ENCODE measurements at places on chromosomes 12 and 14.
A peak's percentile ranks its signal among the peaks of the same experiment; 100 is the strongest.

GRCh38 chr14:80567905-80568536 is 356.7 kb upstream of the DIO2 start:
- DNase-seq = no peak

DNA sequence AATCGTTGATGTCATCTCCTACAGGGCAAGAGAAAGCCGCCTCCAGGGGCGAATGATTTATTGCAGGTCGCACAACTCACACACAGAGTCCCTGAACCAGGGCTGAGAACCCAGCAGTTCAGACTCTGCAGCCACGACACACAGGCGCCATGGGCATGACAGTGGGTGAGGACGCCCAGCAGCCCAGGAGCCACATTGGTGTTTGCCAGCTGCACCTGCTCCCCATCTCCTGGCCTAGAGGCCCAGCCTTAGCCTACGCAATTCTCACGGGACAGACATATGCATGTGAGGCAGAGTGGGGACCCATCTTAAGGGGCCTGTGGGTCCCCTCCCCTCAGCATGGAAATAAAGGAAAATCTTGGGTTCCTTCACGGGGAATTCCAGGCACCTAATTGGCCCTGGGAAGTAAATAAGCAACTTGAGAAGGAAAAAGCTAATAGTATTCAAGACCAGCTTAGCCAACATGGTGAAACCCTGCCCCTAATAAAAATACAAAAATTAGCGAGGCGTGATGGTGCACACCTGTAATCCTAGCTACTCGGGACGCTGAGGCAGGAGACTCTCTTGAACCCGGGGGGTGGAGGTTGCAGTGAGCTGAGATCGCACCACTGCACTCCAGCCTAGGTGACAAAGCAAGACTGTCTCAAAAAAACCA is 69.3 kb downstream of the RIMBP2 start:
- DNase-seq = no peak

DNA sequence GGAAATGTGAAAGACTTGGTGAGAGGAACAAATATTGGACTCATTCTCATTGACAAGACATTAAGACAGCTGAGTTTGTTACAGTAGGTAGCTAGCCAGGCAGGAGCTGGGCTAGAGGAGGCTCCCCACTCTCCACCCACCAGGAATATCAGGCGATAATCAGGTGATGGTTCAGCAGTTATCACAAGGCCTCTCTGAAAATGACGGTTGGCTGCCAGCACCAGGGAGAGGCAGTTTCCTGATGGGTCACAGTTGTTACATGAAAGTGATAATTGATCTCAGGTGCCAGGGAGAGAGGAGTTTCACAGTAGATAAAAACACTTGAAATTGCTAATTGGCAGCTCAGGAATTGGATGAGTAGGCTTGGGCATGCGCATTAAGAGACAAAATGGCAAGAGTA is 116.5 kb downstream of the TMTC2 start:
- no peak for DNase-seq

DNA sequence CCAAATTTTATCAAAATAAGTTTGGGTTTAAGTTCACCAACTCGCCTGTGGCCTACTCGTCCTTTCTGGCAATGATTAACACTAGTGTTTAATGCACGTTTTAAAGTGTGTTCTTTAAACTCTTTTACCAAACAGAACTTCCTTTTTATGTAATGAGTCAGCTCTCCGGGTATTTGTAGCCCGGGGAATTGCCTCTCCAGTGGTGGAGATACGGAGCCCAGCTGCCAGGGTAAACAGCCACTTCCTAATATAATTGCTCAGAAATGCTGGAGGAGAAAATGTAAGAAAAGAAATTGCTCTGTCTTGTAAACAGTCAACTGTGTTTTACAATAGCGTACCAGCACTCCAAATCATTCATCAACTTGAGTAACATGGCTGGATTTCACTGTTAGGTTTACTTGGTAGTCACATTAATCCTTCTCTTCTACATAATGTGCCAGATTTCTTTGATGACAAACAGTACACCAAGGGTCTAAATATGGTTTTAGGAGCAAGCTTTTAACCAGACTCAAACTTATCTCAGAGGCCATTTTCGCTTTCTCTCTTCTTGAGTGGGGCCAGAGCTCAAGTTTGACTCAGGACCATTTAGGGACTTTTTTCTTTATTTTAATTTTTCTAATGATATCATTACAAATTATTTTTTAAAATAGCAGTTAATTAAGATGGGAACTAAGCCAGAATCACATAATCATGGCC is 101.2 kb upstream of the SLC38A2 start:
- DNase-seq = no peak

DNA sequence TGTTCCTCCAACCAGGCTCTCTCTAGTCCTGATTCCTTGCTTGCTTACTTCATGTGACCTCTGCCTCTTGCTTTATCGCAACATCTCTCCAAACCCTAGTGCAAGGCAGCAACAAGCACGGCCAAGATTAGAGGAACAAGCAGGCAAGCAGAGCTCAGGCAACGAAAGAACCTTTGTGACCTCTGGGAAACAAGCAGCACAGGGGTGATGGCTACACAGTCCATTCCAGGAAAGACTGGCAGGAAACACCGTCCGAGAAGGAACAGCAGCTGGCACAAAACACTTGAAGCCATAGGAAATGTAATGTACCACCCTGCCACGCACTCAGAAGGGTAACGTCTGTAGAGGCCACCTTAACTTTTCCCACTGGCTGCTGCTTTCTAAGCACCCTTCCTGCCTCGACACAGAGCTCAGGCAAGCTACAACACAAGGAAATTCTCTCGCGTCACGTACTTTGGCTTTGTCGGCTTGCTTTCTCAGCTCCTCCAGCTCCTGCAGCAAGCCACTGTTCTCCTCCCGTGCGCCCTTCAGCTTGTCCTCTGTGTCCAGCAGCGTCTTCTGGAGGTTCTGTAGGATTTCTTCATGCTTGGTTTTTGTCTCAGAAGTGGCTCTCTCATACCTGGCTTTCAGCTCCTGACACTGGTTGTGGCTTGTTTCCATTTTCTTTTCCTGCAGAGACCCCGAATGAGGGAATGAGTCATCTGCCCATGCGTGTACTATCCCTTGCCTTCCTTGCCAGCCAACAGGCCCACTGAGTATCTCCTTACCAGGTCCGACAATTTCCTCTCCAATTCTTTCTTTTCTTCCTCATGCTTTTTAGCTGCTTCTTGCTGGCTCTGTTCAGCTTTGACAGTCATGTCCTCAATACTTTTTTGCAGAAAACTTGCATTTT is 61.4 kb upstream of the VPS33A start:
- no peak for DNase-seq

GRCh38 chr14:63896278-63896720 is 43.5 kb downstream of the SYNE2 start:
- no peak for DNase-seq

GRCh38 chr14:39265033-39265432 is 31.3 kb downstream of the MIA2 start:
- no peak for DNase-seq

GRCh38 chr14:90678420-90678819 is 137.8 kb downstream of the TTC7B start:
- DNase-seq = no peak

GRCh38 chr12:62584619-62585018 is 118.0 kb downstream of the MON2 start:
- no peak for DNase-seq

GRCh38 chr12:93019212-93019927 is 90.3 kb upstream of the EEA1 start:
- DNase-seq = no peak

GRCh38 chr12:69744109-69744508 is 5.4 kb downstream of the RAB3IP start:
- DNase-seq = no peak

DNA sequence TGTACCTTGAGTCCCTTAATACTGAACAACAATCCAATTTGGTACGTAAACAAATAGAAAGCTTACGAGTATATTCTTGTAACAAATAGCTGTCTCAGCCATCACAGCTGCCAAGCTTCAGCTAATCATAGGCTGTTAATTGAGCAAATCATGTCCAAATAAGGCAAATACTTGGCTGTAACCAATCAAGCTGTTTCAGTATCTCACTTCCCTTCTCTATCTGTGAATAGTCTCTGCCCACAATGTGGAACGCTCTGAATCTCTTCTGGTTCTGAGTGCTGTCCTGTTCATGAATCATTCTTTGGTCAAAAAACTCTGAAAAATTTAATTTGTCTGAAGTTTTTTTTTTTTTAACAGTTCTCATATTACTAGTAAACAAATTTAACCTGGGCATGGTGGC is 5.8 kb upstream of the NEMF start:
- peak; percentile 36 for DNase-seq

- DNase-seq = no peak
These were observed 1.0 kb downstream of the SOS2 start for GRCh38 chr14:50230401-50230700.

DNA sequence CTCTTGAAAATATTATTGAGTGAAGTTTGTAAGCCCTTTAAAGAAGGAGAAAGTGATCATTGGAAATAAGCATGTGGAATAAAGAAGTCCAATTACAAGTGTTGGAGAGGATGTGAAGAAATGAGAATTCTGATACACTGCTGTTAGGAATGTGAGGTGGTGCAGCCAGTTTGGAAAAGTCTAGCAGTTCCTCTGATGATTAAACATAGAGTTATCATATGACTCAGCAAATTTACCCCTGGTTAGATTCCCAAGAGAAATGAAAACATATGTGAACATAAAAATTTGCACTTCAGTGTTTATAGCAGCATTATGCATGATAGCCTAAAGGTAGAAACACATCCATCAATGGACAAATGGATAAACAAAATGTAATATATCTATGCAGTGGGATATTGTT is 319.9 kb downstream of the AEBP2 start:
- no peak for DNase-seq

DNA sequence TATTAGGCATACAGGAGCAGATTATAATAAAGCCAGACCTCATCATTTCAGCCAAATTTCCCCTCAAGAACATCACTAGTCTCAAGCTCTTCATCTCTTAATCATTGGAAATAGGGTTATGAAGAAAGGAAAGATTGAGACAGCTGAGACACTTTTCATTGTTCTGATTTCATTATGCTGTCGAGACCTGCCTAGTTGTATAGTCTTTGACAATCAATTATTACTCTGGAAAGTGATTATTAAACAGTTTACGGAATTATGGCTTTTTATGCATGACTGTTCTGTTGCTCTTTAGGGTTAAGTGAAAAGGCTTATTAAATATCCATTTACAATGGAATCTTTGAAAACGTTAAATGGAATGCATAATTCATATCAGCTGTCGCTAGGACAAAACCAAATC is 48.3 kb downstream of the TTC6 start:
- no peak for DNase-seq

DNA sequence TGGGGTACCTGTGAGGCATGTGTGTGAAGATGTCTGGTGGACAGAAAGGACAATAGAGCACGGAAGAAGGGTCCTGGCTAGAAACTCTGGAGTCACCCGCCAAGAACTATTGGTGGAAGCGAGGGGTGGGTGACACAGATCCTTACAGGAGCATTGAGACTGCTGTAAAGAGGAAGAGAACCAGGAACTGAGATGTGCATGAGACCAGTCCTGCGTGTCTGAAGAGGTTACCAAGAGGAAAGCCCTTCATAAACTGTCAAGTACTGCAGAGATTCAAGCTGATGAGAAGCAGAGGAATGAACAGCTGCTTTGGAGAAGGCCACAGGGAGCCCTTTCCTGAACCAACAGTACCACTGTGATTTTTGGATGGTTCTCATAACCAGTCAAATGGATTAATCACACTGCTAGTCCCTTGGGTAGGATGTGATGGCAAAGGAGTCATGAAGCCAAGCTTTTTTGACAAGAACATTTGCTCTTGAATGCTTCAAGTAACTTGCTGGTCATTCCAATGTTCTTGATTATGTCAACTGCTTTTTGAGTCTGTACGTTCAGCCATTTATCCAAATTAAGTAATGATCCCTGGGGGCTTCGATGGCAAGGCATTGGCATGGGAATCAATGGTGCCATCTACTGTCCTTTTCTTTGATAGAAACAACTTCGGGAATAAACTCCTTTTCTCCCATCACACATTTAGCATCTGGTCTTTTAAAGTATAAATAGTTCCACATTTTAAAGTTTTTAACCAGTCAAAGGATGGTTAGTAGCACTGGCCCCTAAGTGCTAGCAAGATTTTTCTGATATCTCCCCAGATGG is 42.9 kb downstream of the GPR135 start:
- no peak for DNase-seq

DNA sequence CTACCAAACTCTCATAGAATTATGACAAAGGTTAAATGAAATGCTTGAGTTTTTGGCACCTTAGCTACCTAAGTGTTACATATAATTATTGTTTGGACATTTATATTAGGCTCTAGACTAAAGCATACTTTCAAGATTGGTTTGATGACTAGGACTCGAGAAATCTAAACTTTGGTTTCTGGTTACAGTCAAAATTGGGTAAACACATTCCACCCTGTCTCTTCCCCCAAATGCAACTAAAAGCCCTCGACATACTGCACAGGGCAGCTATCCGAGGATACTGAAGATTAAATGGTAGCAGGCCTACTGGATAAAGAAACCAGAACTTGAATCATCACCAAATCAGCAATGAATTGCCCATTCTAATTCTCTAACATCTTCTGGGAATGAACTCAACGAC is 369.1 kb downstream of the PRKD1 start:
- no peak for DNase-seq

DNA sequence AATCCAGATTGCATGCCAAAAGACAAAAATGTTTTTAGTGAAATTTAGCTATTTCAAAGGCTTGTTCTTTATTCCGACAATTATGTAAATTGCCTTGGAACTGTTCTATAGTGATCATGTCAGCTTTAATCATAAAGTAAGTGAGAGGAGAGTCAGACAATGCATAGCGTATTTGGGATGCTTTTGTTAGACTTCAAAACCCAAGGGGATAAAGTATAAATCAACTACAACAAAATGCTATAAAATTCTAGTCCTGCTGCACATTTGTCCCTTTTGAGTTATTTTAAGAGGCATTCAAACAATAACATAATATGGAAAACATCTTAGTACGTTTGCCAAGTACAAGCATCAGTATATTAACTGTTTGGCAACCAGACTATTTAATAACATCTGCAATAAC is 11.3 kb downstream of the RTRAF start:
- no peak for DNase-seq

All from stimulated activated naive CD8-positive, alpha-beta T cell treated with anti-CD3 and anti-CD28 coated beads, Interleukin-15, amount 100 ng/mL, for 72 hours (primary cell).